SW 1271 (cell line): ENCODE measurements at places on chromosomes 4 and X.

DNA sequence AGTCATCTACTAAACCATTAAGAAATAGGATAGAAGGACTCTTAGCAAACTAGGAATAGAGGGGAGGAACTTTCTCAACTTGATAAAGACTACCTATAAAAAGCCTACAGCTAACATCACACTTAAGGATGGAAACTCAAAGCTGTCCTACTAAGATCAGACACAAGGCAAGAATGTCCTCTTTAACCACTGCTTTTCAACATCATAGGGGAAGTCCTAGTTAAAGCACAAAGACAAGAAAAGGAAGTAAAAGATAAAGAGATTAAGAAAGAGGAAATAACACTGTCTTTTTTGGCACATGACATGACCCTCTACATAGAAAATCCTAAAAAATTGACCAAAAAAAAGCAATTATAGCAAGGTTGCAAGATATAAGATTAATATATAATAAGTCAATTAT, 136.6 kb downstream of the FBXW7 start:
- DNase-seq: no peak

- no peak for DNase-seq
Measured at GRCh38 chr4:6470502-6471306, 1.7 kb downstream of the PPP2R2C start.

- DNase-seq: no peak
Measured at GRCh38 chrX:118189000-118189399, 72.4 kb upstream of the KLHL13 start.

- no peak for DNase-seq
Measured at GRCh38 chr4:152534541-152535359, 1.1 kb downstream of the FBXW7 start.

GRCh38 chr4:55618546-55619143, 17.5 kb downstream of the NMU start:
- DNase-seq: no peak
